ENCODE measurements at places on chromosomes 4 and X.

DNA sequence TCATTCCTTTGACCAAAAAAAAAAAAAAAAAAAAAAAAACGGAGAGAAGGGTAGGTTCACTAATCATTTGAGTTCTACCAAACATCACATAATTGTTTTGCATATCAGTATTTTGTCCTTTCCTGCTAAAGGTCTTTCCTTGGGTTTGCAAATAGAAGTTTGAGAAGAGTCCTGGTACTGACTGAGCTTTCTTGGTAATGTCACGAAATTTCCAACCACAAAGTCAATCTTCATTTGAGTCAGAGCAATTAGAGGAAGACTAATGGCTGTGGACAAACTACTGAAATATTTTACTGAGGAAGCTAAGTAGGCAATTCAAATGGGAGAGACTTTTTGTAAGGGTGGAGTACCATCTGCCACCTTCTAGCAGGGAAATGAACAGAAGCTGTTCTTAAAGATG, 21.7 kb upstream of the CD40LG start:
- no peak for DNase-seq

- DNase-seq = no peak
Measured at GRCh38 chr4:106671716-106672115, 303.1 kb upstream of the GIMD1 start.

GRCh38 chr4:182478475-182478874, 235.3 kb downstream of the TENM3 start:
- peak; percentile 47 for DNase-seq

DNA sequence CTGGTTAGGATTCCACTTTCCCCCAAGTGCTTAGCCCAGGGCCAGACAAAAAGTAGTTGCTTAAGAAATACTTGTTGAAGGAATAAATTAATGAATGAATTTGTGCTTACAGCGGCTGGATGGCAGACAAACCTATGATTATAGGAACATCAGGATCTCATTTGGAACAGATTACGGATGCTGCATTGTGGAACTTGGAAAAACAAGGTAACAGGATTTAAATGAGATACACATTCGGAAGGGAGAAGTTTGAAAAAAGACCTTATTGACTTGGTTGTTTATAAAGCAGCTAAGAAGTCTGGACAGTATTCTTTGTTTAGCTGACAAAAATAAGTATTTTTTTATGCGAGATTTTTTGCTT, 572 bp downstream of the EXOSC9 start:
- DNase-seq = no peak

DNA sequence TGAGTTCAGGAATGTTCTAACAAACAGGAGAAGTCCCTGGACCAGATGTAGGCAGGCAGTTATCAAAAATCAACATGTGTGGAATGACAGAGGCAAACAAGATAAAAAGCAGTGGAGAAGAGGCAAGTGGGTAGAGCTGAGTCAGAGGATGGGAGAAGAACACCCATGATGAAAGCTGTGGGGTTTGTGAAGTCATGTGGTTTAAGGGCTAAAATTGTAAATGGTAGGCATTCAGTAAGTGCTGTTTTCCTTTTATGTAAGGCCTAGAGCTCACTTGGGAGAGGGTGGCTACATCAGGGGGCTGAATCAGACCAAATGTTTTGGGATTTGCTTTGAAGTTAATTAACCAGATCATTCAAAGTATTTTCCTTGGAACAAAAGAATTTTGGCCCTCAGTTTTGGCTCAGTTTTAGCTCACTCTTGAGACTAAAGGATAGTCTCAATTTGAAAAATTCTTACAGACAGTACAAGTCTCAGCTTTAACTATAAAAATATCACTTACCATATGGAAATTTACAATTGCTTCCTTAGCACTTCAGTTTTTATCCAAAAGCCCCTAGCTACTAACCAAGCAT, 114.5 kb upstream of the PCDH7 start:
- DNase-seq = peak; percentile 30

DNA sequence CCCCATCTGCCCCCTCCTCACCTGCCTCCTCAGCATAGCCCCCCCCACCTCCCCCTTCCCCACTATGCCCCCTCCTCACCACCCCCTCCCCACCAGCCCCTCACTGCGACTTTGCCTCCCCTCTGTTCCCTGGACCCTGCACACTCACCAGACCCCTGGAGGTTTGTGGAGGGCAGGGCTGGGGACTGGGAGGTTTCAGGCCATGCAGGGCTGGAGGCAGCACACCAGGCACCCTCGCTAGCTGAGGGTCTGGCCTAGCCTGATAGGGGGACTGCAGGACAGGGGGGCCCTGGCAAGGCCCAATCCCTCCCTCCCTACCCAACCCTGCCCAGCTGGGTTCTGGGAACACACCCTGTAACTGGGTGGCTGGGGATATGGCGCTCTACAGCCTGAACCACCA, 28.0 kb downstream of the TACC3 start:
- DNase-seq = no peak

DNA sequence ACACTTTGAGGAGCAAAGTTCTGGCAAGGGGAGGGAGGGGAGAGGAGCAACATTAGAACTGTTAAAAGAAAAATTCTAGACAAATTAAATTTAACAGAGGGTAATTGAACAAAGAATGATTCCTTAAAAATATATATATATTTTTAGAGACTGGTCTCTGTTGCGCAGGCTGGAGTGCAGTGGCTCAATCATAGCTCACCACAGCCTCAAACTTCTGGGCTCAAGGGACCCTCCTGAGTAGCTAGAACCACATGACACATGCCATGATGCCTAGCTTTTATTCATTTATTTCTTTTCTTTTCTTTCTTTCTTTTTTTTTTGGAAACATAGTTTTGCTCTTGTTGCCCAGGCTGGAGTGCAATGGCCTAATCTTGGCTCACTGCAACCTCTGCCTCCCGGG, 19.1 kb upstream of the SPINK2 start:
- no peak for DNase-seq

GRCh38 chr4:41757521-41758156, 9.1 kb upstream of the PHOX2B start:
- no peak for DNase-seq

GRCh38 chr4:186829097-186829496, 105.4 kb upstream of the FAT1 start:
- no peak for DNase-seq

- peak; percentile 10 for DNase-seq
Measured at GRCh38 chrX:139974471-139974870, 9.2 kb upstream of the CXorf66 start.

- peak; percentile 22 for DNase-seq
Measured at GRCh38 chr4:115711575-115711974, 598.2 kb upstream of the NDST4 start.

GRCh38 chr4:39484582-39485272, 25.9 kb downstream of the LIAS start:
- DNase-seq = no peak

DNA sequence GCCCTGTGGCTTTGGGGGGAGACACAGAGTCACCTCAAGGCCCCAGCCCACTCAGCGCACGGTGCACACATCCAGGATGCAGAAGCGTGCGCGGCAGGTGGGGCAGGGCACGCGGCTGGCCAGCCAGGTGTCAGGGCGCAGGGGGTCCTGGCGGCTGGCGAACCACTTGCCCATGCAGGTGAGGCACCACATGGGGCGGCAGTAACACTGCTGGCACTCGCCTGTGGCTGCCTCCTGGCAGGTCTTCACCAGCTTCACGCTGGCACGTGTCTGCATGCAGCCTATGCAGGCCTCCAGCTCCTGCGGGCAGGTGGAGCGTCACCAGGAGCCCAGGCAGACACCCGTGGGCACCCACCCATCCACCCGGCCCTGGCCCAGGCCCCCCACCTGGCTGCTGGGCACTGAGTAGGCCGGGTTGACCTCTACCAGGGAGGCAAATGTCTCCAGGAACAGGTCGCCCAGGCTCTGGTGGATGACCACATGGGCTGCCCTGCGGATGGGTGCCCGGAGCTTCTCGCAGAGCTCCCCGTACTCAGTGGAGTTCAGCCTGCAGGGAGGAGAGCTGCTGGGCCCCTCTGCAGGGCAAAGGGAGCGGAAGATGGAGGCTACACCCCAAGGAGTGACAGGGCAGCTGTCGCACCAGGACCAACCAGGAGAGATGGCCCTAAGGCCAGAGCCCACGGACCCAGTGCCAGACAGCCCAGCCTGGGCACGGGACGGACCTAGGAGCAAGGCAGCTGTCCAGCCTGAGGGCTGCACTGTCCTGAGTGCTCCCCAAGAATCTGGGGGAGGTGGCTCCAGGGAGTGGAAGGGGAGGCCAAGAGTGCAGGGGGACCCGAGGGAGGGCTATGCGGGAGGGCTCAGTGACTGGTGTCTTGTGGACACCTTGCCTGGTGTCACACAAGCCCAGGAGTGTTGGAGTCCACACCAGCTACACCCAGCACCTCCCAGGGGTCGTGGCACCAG, 3.7 kb downstream of the TMEM129 start:
- DNase-seq = no peak

DNA sequence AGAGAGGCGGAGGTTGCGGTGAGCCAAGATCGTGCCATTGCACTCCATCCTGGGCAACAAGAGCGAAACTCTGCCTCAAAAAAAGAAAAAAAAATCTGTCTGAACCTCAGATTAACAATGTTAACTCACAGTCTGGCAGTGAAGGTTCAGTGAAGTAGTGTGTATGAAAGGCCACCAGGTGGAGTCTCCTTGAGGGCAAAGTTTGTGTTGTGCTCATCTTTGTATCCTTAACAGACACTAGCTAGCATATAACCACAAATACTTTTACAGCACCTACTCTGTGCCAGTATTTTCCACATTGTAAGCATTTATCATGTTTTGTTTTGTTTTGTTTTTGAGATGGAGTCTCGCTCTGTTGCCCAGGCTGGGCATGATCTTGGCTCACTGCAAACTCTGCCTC, 46.0 kb upstream of the MGST2 start:
- peak; percentile 73 for DNase-seq

DNA sequence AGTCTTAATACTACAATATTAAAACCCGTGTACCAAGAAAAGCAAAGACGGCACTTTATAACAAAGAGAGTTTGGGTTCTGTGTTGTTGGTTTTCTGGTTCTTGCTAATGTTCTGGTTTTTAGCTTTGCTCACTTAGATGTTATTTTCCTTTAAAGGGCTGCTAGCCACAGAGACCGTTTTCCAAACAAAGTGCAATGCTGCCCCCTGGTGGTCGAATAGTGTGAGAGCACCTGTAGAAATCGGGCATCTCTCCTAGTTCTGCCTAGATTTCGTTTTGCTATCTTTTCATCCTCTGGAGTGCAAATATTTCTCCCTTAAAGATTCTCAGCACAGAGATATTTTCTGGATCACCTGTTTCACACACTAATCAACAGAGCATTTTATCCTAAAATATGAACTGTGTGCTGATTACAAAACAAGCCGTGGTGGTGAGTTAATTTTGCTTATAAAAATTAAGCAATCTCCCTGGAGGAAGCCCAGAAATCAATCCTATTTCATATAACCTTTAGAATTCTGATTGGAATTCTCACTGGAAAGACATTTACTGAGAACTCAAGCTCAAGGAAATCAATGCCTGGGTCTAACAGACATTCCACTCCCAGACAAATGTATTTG, 334.5 kb upstream of the NOCT start:
- peak; percentile 72 for DNase-seq

GRCh38 chr4:99447079-99447478, 11.9 kb upstream of the ADH7 start:
- DNase-seq = peak; percentile 88

DNA sequence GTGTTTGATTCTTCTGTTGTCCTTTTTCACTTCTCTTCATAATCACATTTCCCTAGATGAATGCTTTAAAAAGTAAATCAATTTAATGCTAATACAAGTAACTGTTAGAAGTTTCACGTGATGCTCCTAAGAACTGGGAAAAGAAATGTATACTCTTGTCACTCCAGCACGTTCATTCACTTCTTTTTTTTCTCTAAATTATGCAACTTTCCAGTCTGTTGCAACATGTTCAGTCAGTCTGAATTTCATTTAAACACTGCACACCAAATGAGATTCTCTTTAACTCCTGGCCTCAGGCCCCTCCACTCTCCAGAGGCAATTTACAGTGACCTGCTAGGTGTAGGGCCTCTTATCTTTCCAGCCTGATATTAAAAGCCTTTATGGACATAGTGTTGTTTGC, 321.9 kb downstream of the HS3ST1 start:
- no peak for DNase-seq

- DNase-seq = no peak
Measured at GRCh38 chr4:180823108-180823507, 1420.1 kb upstream of the TENM3 start.

DNA sequence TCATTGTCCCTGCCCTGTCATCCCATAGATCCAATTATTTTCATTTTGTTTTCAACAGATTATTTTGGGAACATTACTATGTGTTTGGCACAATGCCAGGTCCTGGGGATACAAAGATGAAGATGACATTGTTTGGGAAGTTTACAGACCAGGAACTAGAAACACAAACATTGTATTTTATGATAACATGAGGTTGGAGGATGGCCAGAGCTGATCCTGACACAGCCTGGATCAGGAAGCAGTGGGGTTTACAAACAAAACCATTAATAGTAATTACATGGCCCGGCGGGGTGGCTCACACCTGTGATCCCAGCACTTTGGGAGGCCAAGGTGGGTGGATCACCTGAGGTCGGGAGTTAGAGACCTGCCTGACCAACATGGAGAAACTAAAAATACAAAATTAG, 29.9 kb downstream of the CLRN2 start:
- DNase-seq = no peak

DNA sequence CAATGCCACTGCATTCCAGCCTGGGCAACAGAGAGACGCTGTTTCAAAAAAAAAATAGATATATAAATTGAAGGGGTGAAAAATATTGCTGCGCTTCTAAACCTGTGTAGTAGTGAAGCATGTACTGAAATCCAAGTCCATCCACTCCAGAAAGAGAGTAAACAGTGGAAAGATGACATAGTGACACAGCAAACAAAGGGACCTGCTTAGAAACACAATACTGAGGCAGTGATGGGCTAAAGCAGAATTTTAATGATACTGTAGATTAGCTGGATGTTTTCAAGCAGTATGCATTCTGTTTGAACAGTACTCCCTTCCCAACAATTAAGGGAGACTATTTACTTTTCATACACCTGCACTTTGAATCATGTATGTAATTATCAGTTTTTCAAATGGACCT, 42.5 kb downstream of the TFDP3 start:
- DNase-seq = no peak

- no peak for DNase-seq
Measured at GRCh38 chr4:8308144-8308543, 38.6 kb downstream of the HTRA3 start.

- DNase-seq = peak; percentile 20
Measured at GRCh38 chr4:187840814-187841213, 154.8 kb upstream of the ZFP42 start.

DNA sequence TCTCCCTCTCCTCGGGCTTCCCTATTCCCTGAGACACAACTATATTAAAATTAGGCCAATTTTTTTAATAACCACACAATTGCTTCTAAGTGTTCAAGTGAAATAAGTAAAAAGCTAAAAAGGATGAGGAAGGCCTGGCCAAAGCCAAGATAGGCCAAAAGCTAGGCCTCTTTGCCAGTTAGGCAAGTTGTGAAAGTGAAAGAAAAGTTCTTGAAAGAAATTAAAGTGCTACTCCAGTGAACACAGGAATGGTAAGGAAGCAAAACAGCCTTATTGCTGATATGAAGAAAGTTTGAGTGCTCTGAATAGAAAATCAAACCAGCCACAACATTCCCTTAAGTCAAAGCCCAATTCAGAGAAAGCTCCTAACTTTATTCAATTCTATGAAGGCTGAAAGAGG, 114.2 kb upstream of the FAT4 start:
- DNase-seq = no peak

- no peak for DNase-seq
Measured at GRCh38 chrX:1909419-1910206, 294.8 kb downstream of the ASMT start.
